ENCODE measurements at places on chromosomes 4 and X. TPM values are rescaled to one million over a fixed set of nuclear protein-coding genes. Genes with fewer than 3 reads are reported as not detected.

The FAM9B gene
- polyA plus RNA-seq: not detected

The SGMS2 gene
- 39.1 TPM for polyA plus RNA-seq

The TACR3 gene
- not detected for polyA plus RNA-seq

The GRXCR1 gene
- not detected for polyA plus RNA-seq

The OTOP1 gene
- polyA plus RNA-seq: not detected

The STOX2 gene
- polyA plus RNA-seq: not detected

Measured in GM23248 (cell line).